Mesangial cell (primary cell): ENCODE measurements at places on chromosomes 12 and 14. TPM values are rescaled to one million over a fixed set of nuclear protein-coding genes. Genes with fewer than 3 reads are reported as not detected.

Gene CACNA1C
- 0.16 and 0.89 TPM in 2 replicates for total RNA-seq

Gene GALNT9
- 0.51 TPM in 1 of 2 replicates, not detected in the other for total RNA-seq

Gene NELL2
- under 0.01 and 0.49 TPM in 2 replicates for total RNA-seq

Gene FZD10
- total RNA-seq: 0.49 and 0.51 TPM in 2 replicates
